Stimulated activated CD8-positive, alpha-beta memory T cell treated with anti-CD3 and anti-CD28 coated beads, Interleukin-4, amount 100 ng/mL, for 1 hour (primary cell): ENCODE measurements at places on chromosomes 6 and 20.

- DNase-seq: no peak
Observed at GRCh38 chr6:26215585-26216358, 128.5 kb downstream of the HFE start.

GRCh38 chr20:20761301-20761700 lies 48.9 kb upstream of the RALGAPA2 start:
- DNase-seq: no peak

DNA sequence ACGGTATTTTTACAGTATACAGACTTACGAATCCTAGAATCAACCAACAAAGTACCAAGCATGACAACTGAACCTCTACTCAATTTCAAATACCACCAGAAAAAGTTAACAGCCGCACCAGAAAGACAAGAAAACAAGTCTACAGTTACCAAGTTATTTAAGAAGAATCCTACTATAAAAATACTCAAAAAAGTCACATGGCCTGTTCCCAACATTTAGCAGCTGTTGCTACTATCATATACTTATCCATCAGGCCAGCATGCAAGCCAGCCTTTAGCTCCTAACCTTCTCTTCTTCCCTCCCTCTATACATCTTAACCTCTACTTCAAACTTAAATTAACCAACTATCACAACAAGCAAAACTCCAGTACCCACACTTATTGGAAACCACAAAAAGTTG lies 1.9 kb downstream of the SYNCRIP start:
- DNase-seq: no peak

DNA sequence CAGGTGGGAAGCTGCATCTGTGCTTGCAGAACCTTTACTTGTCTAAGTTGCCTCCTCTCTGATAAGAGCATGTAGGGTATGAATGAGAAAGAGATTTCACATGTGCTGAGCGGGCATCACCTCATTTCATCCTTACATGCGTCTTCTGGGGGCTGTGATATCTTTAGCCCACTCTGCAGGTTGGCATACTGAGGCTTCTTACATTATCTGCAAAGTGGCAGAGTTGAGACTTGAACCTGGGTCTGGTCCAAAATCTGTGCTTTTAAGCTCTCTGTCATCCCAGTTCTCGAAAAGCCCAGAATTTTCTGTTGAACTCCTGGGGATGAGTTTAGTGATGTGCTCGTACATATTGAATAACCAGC lies 2.0 kb upstream of the SRC start:
- DNase-seq: no peak

DNA sequence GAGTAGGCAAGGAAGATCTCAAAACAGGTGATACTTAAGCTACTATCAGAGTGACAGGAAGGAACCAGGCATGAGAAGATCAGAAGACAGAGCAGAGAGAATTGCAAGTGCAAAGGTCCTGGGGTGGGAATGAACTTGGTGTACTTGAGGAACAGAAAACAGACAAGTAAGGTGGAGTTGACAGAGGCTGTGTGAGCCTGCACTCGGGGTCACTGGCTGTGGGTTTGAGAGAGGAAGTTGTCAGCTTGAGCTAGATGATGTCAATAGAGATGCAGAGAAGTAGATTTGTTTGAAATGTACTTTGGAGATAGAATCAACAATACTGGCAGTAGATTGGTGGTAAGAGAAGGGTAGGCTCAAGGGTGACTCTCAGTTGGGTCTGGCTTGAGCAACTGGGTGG lies 209.5 kb downstream of the CLIC5 start:
- DNase-seq: no peak

DNA sequence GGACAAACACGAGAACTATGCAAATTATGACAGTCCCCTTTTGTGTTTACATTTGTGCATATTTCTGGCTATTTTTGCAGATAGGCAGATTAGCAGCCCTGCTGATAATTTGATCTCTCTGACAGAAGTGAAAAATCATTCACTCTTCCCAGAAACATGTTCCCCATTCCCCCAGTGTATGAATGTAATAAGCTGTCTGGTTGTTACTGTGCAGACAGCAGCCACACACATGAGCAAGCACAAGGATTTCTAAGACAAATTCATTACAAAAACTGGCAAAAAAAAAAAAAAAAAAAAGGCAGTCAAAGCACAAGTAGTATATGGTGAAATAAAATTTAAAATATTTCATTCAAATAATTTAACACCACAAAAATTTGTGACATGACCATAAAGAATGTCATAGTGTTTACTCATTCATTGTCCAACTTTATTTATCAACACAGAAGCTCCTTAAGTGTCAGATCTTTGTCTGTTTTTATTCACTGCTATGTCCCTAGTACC lies 95.5 kb upstream of the VGLL2 start:
- DNase-seq: no peak

DNA sequence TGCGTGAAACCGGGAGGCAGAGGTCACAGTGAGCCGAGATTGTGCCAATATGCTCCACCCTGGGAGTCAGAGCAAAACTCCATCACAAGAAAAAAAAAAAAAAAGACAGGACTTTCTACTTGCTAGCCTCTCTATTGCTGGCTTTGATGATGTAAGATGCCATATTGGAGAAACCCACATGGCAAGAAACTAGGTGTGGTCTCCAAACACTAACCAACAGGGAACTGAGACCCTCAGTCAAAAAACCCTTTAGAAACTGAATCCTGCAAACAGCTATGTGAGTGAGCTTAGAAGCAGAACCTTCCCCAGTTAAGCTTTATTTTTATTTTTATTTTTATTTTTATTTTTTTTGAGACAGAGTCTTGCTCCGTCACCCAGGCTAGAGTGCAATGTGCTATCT lies 18.4 kb upstream of the ZBTB22 start:
- no peak for DNase-seq

- DNase-seq: no peak
Observed at GRCh38 chr6:20352346-20352745, 49.3 kb upstream of the E2F3 start.

GRCh38 chr6:14333556-14334305 lies 216.2 kb downstream of the CD83 start:
- no peak for DNase-seq

- no peak for DNase-seq
Observed at GRCh38 chr6:74333406-74333805, 637.4 kb downstream of the CD109 start.

GRCh38 chr6:131024565-131024964 lies 38.5 kb downstream of the EPB41L2 start:
- DNase-seq: no peak

DNA sequence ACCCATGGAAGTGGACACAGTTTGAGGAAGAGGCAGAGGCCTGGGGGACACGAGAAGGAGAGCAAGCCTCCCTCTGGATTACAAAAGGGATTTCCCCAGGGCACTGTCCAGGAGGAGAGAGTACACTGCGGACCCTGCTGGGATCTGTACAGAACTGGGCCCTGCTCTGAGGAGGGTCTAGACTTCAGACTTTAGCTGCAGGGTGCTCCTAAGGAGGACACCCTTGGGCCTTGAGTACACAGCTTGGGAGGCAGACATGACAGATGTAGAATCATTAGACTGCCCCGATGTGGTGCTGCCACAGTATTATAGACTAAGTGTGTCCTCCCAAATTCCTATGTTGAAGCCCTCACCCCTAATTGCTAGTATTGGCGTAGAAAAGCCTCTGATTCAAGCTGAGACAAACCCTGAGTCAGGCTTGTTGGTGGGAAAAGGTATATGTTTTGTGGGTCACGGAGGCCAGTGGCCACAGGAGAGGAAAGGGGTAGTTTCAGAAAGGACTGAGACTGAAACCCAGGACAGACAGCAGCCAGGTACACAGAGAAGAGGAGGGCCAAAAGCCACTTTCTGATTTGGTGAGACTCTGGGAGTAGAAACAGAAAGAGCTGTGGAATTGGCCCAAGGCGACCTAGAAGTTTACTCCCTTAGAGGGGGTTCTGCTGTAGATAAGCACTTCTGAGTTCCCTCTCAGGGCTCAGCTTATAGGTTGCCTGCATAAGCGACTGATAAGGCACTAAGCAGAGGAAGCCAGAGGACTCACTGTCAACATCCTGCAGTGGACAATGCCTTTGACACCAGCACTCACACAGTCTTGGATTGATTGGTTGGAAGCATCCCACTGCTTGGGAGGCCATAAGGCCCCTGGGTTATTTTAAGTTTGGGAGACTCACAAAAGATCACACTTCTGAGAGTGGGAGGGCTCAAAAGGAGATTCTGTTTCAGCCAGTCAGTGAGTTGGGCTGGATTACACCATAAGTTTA lies 16.5 kb upstream of the SH3BGRL2 start:
- DNase-seq: no peak

DNA sequence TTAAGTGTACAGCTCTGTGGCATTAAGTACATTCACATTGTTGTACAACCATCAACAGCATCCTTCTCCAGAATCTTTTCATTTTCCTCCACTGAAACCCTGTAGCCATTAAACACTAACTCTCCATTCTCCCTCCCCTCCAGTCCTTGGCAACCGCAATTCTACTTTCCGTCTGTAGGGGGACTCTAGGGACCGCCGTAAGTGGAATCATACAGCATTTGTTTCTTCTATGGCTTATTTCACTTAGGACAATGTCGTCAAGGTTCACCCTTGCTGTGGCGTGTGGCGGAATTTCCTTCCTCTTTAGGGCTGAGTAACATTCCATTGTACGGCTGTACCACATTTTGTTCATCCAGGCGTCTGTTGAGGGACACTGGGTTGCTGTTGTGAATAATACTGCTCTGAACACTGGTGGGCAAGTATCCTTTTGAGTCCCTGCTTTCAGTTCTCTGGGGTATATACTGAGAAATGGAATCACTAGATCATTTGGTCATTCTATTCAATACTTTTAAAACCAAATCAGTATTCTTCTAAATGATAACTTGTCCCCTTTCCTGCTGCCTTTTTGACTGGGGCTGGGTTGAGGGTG lies 50.7 kb downstream of the PPP1R3G start:
- DNase-seq: no peak

DNA sequence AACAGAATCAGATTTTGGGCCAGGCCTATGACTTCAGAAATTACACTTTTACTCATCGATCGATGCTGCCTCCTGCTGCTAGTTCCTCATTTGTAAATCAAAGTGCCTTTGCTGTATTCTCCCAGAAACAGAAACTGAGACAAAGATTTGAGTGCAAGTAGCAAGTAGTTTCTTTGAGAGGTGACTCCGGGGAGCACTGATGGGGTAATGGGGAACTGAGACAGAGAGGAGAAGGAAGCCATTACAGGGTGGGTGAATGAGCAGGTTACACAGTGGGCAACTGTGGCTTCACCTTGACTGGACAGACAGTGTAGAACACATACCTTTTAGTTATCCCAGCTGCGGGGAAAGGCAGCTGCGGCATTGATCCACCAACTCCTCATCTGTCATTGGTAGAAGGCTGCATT lies 9.7 kb upstream of the CD40 start:
- DNase-seq: no peak

- no peak for DNase-seq
Observed at GRCh38 chr6:70175770-70176169, 127.1 kb downstream of the COL9A1 start.

DNA sequence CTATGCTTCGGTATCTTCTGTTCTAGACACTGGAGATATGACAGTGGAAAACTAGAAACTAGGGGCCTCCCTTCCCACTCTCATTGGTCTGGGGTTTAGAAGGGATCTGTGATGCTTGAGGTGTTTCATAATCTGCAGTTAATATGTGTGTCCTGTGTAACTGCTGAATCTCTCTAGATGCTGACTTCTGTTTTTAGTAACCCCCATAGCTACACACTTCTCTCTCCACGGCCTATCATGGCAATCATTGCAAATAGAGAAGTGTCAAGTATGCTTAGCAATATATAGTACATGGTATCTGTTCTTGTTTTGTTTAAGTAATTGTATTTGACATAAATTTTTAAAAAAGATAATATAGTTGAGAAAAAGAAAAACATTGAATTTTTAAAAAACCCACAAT lies 394.6 kb upstream of the MMS22L start:
- no peak for DNase-seq

GRCh38 chr6:31401403-31401802 lies 2.0 kb upstream of the MICA start:
- DNase-seq: no peak

- DNase-seq: no peak
Observed at GRCh38 chr6:7827142-7827541, 83.4 kb downstream of the TXNDC5 start.

- DNase-seq: no peak
Observed at GRCh38 chr6:74967821-74968220, 238.0 kb downstream of the COL12A1 start.

- no peak for DNase-seq
Observed at GRCh38 chr6:135995545-135995898, 144.0 kb downstream of the PDE7B start.

- DNase-seq: no peak
Observed at GRCh38 chr20:7379621-7380220, 560.5 kb downstream of the HAO1 start.

DNA sequence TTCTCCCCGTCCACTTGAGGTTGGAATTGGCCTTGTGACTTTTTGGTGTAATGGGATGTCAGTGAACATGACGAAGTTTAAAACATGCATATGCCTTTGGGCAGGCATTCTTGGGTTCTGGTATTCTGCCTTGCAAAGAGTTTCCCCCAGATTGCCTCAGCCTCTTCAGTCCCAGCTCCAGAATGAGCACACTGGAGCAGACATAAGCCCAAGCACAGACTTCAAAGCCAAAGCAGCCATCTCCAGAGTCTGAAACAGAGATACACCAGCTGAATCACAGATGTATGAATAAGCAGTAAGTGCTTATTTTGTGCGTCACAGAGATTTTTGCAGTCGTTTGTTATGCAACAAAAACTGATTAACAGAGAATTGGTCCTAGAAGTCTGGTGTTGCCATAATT lies 546.0 kb downstream of the FRK start:
- DNase-seq: no peak

- DNase-seq: no peak
Observed at GRCh38 chr6:85470023-85470410, 20.1 kb downstream of the NT5E start.

DNA sequence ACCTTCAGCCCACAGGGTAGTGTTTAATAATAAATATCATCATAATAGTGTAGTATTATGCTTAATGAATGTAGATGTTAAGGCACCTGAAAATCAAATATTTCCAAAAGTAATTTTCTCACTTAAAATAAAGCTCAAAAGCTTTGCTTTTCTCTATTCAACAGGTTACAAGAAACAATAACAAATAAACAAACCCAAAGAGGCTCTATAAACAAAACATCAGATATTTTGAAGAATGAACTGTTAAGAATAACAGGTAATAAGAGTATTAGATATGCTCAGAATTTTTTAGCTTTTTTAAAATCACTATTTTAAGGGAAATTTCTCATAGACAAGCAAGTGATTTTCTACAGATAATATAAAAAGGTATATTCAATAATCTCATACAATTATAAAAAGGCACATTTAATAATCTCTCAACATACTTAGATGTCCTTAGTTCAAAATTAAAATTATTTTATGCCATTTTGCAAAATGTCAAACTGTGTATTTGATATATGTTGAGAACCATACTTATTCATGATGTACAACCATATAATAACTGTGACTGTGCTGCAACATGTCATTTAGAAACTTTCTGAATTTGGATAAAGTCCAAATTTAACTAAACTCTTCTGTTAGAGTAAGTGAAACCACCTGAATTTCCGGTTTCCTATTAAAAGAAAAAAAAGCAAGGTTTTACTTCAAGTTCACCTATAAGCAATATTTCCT lies 35.8 kb downstream of the PHIP start:
- DNase-seq: no peak

- DNase-seq: no peak
Observed at GRCh38 chr6:66128656-66129055, 421.6 kb upstream of the EYS start.
